ENCODE measurements at places on chromosomes 6 and 20.

GRCh38 chr6:105560611-105561066 is 157.8 kb upstream of the PREP start:
- no peak for DNase-seq

- no peak for DNase-seq
Measured at GRCh38 chr6:37936906-37937305, 117.4 kb downstream of the ZFAND3 start.

GRCh38 chr20:43946659-43947315 is 32.1 kb downstream of the TOX2 start:
- no peak for DNase-seq

GRCh38 chr20:7926767-7927166 is 13.5 kb downstream of the HAO1 start:
- no peak for DNase-seq

DNA sequence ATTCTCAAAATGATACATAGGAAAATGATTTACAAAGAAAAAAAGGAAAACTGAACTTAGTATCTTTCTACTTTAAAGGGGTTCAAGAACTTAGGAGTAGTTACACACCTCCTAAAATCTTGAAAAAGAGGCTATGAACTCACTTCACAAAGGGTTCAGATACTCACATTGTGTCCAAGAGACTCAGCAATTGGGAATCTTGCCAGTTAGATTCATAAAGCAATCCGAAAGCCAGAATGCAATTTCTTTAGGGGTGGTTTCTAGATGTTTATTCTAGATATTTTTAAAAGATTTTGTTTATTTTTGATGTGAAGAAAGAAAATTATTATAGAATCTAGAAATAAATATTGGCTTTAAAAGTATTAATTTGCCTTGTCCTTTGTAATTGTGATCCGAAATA is 1.7 kb upstream of the MYB start:
- DNase-seq, result no peak

GRCh38 chr6:132866762-132867449 is 52.5 kb downstream of the RPS12 start:
- no peak for DNase-seq

- no peak for DNase-seq
Measured at GRCh38 chr20:24871480-24872213, 77.4 kb upstream of the CST7 start.

- DNase-seq, result no peak
Measured at GRCh38 chr6:105733556-105734162, 330.8 kb upstream of the PREP start.

GRCh38 chr6:50843842-50844241 is 25.2 kb downstream of the TFAP2B start:
- DNase-seq, result no peak

DNA sequence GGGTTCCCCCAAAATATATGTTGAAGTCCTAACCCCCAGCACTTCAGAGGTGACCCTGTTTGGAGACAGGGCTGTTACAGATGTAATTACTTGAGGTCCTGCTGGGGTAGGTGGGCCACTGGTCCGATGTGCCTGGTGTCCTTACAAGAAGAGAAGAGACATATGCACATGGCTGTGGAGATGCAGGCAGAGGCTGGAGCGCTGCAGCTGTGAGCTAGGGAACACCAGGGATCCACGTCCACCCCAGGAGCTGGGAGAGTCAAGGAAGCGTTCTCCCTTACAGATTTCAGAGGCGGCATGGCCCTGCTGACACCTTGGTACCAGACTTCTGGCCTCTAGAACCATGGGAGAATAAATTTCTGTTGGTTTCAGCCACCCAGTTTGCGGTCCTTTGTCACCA is 11.7 kb upstream of the SLC22A2 start:
- DNase-seq, result no peak

DNA sequence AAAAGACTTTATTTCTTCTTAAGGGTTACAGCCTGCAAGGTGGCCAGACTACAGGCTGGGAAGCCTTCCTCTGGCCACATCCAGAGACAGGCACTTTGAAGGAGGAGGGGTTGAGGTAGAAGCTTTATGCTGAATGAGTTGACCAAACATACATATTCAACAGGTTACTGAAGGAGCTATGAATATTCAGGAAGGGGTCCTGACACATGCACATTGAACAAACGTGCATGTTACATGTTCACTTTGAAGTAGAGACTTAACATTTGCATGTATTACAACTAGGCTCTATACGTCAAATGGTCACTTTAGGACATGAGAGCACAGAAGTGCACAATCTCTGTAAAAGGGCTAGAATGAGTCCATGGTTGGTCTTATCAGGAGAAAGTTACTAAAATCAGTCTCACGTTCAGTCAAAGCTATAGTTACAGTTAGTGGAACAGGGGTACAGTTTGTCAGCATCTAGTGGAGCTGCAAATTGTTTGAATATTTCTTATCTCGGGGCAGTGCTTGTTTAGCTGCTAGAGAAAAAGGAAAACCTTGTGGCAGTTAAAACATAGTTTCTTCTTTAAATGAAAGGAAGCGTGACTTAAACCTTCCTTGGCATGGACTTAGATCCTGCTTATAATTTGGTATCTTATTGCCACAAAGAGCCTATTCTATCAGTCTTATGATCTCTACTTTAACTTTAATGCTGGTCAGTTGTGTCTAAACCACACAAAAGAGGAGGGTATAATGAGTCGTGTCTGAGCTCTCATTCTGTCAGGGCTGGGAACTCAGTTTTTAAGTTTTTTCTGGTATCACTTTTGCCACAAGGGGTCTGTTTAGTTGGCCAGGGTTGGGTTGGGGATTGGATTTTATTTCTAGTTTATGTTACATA is 4.6 kb upstream of the ZSCAN9 start:
- DNase-seq, result no peak

DNA sequence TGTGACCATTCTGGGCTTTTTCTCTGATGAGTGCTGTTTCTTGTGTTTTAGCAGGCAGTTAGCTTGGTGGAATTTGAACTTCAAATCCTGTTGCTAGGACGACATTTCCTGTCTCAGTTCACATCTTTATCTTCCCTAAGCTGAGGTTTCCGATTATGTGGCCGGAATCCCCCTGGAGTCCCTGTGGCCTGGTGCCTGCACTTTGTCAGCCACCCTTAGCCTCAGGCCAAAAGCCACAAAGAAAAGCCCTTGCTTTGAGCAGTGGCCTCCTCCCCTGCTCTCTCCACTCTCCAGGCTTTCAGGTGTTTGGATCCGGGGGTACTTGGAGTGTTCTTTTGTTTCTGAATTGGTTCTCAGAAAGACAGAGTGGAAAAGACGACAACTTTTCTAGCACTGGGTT is 59.9 kb upstream of the PMEPA1 start:
- no peak for DNase-seq

DNA sequence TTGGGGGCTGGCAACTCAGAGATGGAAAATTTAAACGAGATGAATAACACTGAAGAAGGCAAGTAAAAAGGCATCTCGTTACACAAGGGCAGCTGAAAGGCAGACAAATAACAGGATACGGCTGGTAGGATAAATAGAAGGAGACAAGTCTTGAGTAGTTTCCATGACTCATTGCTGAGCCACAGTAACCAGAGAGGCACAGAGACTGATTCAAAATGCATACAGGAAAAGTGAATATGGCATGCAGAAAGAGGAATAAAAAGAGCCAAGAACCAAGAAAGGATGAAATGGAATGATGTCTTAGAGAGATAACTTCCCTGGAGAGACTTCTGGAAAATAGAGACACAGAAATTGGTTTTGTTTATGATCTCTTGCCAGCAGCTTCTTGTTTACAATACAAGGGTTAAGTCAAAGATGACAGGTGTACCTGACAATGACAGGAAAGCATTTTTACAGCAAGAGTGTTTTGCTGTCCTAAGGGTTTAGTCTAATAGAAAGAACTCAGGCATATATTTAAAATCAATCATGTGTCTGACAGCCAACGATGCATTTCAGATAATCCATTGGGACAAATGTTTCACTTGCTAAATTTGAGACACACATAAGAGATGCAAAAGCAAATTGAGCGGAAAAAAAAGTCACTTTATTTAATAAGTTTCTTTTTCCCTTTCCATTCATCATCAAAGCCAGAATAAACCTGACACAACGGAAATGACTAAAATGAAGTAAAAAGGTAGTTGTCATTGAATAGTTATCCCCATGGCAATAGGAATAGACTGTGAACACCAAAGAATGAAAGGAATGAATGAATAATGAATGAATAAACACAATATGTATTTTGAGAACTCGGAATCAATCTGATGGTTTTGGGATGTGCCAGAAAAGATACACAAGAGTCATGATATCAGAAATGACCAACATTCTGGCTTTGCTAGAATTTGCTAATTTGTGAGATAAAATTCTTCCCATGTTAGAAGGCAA is 68.0 kb upstream of the KCNQ5 start:
- no peak for DNase-seq

GRCh38 chr6:114334237-114334636 is 8.6 kb downstream of the HS3ST5 start:
- no peak for DNase-seq

DNA sequence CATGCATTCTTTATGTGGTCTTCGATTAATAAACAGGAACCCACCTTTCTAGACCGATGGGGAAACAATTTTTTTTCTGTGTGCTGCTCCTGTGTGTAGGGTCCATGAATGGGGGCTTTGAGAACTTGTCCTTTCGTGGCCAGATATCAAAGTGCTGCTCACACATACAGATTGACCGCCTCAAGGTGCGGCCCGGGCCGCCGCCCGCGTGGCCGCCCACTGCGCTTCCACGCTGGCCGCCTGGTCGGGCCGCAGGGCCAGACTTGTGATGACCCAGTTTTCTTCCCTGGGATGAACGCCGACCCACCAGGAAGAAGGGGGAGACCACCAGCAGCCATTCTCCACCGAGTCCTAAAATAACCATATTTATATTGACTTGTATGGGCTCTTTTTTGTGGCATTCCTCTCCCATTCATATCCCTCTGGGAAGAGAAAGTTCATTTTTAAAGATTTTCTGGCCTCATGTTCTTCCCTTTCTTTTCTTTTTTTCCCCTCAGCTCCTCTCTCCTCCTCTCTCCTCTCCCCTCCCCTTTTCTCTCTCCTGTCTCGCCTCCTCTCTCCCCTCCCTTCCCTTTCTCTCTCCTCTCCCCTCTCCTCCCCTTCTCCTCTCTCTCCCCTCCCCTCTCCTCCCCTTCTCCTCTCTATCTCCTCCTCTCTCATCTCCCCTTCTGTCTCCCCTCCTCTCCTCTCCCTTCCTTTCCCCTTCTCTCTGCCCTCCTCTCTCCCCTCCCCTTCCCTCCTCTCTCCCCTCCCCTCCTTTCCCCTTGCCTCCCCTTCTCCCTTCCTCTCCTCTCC is 264.8 kb upstream of the SUPT3H start:
- no peak for DNase-seq

- DNase-seq, result no peak
Measured at GRCh38 chr6:39203436-39204159, 25.7 kb downstream of the KCNK5 start.
